ENCODE measurements at places on chromosomes 13 and 19.

DNA sequence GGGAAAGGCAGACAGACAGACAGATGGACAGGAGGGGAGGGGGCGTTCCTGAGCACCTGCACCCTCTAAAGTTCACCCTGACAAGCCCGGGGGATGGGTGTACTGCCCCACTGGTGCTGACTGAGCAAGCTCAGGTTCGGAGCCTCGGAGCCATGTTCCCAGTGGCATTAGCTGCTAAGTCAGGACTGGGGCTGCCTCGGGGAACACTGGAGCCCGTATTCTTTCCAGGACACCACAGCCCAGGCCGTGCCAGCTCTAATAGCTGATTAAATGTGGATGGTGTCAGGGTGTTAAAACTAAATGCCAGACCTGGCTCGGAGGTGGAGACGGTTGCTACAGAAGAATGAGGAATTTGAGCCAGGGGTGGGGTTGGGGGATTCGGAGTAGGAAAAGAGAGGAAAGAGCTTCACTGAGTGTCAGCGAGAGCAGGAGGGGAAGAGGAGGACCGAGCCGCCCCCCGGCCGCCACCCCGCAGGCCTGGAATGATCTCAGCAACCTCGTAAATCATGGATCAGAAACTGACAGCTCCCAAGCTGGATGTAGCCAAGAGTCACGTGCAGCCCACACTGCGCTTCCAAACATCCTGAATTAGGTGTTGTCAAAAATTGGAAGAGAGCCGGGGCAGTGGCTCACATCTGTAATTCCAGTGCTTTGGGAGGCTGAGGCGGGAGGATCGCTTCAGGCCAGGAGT, 10.4 kb downstream of the MAP2K2 start:
- DNase-seq: no peak

GRCh38 chr19:20038358-20039202, 725 bp downstream of the ZNF682 start:
- no peak for DNase-seq

GRCh38 chr13:51599444-51600176, 15.3 kb downstream of the WDFY2 start:
- no peak for DNase-seq

- DNase-seq: no peak
These were observed 306.9 kb downstream of the KLF5 start for GRCh38 chr13:73365681-73366080.

DNA sequence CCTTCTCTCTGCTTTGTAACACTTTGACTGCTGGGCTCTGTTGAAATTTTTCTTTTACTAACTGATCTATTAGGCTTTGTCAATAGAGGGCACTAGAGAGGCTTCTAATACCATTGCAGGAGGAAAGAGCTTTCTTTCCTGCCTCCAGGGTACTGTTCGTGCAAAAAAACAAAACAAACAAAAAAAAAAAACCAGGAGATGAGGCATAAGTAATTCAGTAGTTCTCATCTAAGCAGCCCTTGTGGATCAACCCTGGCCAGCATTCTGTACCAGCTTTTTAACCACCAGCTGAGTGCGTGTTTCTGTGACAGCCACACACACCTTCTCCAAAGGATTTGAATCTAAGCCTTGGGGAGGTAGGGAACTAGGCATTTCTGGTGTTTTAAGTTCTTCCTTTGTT, 1707.6 kb upstream of the SLC10A2 start:
- no peak for DNase-seq

- peak; percentile 93 for DNase-seq
These were observed at the start of gene PEX11G for GRCh38 chr19:7488736-7489353. Gene PEX11G, minus strand, starts transcription at chr19:7489035. Its CDS starts 25 bp downstream, at chr19:7489010.

DNA sequence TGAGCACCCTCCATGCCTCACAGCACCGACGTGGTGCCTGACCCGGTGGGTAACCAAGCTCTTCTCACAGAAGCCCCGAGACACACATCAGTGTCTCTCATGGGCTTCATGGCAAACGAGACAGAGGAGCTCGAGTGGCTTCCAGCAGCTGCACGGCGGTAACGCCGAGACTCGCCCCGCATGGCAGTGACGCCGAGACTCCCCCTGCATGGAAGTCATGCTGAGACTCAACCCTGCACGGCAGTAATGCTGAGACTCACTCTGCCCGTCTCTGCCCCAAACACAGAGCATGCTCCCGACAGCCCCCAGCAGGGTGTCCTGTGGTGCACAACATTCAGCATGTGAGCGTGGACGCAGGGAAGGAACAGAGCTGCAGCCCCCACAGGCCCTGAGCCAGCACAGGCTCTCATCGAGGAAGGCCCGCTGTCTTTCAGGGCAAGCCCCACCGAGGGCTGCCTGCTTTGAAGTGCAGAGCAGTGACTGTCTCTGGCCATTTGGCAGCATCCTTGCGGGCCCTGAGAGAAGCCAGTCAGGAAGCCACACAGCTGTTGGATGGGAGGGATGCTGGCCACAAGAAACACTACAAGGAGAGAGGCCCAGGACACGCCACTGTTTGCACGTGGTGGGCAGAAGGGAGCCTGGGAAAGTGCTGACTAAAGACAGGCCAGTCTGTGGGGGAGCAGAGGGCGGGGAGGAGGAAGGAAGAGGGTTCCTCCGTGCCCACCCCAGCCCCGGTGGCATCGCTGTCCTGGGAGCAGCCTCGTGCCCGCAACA, 9.5 kb downstream of the GAS6 start:
- DNase-seq: peak; percentile 51

Measured in lower lobe of right lung (tissue), 2 donors.